ENCODE measurements at places on chromosomes 2 and 18.

DNA sequence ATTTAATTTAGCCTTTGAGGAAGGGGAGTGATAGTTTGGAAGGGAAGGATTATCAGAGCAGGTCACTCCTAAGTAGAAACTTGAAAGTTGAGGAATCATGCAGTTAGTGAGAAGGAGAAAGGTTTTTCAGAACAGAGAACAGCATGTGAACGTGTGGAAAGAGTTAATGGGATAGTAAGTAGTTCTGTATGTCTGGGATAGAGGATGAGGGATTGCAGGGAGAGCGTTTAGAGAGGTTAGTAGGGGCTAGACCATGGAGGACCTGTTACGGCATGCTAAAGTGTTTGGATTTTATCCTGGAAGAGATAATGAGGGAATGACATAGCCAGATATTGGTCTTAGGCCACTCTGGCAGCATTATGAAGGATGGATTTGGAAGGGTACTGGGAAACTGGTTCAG is 1.8 kb downstream of the ZNF512 start:
- no peak for DNase-seq

DNA sequence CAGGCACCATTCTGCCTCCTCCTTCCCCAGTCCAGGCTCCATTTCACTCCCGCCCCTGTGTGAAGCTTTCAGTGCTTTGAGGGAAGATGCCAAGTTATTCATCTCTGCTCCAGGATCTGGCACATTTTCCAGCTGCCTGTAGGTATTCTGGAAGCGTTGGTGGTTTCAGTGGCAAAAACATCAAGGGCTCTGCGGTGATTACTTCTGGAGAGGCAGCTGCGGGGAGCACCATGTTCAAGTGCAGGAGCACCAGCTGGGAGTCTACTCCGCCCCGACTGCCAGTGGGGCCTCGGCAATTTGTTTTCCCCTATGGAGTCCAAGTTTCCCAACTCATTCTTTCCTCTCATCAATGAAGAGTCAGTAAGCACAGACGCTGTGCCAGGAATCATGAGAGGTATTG is 211.7 kb downstream of the CLIP4 start:
- no peak for DNase-seq

DNA sequence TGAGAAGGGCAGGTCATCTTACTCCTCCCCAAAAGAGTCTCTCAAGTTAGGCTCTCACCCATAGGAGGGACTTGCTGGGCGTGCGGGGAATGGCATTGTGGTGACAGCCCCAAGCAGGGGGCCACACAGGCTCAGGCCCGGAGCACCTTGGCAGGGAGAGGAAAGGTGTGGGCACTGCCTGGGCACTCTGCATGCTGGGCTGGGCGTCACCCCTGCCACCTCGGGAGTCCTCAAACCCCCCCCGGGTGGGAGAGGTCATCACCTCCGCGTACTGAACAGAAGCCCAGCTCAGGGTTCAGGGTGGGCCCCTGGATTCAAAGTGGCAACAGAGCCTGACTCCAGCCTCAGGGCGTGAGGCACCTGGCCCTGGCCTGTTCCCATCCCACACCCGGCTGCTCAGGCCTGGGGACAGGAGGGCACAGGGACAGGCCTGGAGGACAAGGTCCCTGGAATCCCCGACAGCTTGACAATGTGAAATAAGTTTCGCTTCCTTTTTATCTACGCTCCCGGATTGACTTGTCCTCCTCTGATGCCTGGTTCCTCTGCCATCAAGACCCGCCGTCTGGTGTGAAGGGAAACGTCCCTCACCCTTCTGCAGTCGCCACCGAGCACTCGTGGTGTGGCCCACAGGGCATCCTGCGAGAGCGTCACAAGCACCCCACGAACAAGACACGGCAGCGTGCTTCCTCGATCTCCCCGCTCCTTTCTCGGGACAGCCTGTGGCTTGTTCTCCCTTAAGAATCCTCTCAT is 97.8 kb downstream of the HDAC4 start:
- no peak for DNase-seq

- no peak for DNase-seq
These were observed 127.9 kb downstream of the ZNF532 start for GRCh38 chr18:58992301-58993231.

GRCh38 chr2:65077898-65078297 is 21.7 kb downstream of the CEP68 start:
- no peak for DNase-seq

DNA sequence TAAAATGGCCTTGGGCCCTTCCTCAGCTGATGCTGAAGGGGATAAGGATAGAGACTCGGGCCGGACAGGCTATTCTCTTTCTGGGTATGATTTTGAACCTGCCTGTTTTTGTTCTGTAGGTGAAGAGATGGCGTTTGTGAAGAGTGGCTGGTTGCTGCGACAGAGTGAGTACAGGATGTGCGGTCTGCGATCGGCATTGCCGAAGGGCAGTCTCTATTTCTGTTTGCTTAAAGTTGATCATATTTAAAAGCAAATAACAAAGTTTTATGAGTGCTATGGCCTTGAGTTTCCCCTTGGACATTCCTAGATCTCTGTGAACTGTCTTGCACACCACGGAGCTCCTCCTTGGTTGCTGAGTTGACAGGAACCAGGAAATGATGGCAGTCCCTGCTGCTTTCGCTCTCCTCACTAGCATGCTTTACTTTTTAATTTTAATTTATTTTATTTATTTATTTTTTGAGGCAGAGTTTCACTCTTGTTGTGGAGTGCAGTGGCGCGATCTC is 15.7 kb downstream of the PLEKHB2 start:
- no peak for DNase-seq

GRCh38 chr2:202091476-202091875 is 18.4 kb downstream of the KIAA2012 start:
- no peak for DNase-seq

GRCh38 chr2:112712903-112713584 is 7.8 kb upstream of the NT5DC4 start:
- DNase-seq, result no peak

DNA sequence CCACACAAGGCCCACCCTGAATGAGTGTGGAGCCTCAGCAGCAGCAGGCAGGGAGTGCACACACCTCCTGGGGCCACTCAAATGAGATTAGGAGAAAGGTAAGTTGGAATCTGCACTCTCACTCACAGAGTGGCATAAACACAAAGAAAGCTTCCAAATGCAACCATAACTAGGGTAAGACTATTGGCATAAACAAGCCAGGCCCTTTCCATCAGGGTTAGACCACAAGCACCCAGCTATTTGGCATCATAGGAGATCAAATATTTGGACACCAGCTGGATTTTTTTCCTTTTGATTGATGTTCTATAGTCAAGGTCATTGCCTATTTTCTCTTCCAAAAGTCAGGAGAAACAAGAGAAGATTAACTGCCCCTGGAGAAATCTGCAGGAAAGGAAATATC is 471.5 kb downstream of the TXNL1 start:
- DNase-seq, result no peak

DNA sequence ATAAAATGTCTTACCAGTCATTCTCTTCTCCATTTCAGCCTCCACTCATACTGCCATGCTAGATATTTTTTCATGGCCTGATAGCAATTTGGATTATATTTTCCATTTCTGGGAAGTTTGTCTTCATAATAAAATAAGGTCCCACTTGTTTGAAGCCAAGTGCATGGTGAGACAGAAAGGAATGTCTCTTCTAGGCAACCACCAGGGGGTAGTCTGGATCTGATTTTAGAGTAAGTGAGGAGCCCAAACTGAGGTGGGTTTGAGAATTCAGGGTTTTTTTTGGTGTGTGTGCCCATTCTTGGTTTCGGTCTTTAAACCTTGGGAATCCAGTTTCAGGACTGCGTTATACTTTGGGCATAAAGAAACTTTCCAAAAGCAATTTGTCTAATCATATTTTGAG is 315.5 kb downstream of the RPRM start:
- DNase-seq, result no peak

GRCh38 chr2:174333017-174333371 is 1.8 kb upstream of the SP9 start:
- no peak for DNase-seq

GRCh38 chr2:154762638-154763037 is 64.1 kb downstream of the KCNJ3 start:
- DNase-seq, result no peak

- no peak for DNase-seq
These were observed 103.6 kb upstream of the SMAD2 start for GRCh38 chr18:48033790-48034650.

DNA sequence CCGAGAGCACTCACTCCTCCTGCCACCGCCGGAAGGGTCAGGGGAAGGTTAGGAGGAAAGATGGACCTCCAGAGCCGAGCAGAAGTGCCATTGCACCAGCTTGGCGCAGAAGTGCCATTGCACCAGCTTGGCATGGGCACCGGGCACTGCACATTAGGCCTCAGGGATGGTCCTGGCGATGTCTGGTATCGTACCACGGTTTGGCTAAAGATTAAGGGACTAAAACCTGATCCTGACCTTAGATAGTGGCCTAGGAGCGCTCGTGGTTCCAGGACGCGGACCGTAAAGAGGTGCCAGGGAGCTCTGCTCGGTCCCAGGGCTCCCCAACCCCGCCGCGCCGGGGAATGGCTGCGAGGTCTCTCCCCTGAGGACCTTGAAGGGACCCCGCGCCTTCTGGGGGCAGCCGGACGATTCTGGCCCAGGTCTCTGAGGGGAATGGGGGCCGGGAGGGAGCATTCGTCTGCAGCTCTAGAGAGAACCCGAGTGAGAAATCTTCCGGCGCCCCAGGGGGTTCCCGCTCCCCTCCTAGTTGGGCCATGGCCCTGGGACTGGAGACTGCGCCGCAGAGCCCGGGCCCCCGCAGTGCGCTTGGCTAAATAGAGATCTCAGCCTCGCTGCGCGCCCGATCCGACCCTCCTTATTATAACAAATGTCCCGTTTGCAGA is 1.8 kb downstream of the PAX8 start:
- no peak for DNase-seq

GRCh38 chr2:46798041-46798440 is 117.6 kb downstream of the MCFD2 start:
- DNase-seq, result no peak

DNA sequence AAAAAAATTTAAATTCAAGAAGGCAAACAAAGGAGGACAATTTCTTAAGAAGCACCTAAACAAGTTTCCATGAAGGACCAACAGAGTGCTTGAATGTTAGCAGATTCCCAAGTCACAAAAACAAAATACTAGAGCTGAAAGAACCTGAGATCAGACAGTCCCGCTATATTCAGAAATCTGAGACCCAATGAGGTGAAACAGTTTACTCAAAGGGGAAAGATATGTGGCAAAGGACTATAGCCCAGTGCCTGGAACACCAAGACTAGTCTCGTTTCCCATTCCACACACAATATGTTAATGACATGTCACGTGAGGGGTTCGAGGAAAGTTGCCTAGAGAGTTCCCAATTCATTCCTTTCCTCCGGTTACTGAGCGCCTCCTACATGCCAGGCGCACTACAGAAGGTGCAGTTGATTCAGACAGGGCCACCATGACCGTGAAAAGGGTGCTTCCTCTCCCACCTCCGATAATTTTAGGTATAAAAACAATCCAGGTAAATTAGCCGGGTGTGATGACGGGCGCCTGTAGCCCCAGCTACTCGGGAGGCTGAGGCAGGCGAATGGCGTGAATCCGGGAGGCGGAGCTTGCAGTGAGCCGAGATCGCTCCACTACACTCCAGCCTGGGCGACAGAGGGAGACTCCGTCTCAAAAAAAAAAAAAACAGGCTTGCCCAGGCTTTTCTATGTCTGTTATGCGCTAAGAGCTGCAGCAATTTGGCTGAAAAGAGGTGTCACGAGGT is 617 bp downstream of the SRBD1 start:
- peak; percentile 22 for DNase-seq

GRCh38 chr2:144464730-144465129 is 55.2 kb downstream of the ZEB2 start:
- DNase-seq, result no peak

DNA sequence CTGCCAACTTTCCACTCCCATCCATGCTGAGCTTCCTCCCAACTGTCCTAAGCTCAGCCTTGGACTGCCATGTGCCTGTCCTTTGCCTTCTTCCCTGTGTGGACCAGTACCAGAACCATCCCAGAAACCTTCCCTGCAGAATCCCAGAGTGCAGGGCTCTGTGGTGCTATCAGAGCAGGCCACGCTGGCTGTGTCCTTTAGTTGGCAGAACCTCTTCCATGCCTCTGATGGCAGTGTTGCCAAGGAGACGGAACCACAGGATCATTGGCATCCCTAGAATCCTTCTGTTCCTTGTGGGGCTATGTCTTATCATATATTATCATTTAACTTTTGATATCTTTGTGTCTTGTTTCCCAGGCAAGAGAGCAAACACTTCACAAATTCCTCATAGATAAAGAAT is 73.0 kb upstream of the NOSTRIN start:
- DNase-seq, result no peak

- DNase-seq, result peak; percentile 62
These were observed 44.3 kb upstream of the ZDBF2 start for GRCh38 chr2:206230060-206230762.

GRCh38 chr2:85899284-85899683 is 10.5 kb upstream of the ST3GAL5 start:
- no peak for DNase-seq

- no peak for DNase-seq
These were observed 51.8 kb upstream of the GPR17 start for GRCh38 chr2:127594116-127594591.

GRCh38 chr2:134574611-134575330 is 144.0 kb downstream of the TMEM163 start:
- DNase-seq, result no peak

DNA sequence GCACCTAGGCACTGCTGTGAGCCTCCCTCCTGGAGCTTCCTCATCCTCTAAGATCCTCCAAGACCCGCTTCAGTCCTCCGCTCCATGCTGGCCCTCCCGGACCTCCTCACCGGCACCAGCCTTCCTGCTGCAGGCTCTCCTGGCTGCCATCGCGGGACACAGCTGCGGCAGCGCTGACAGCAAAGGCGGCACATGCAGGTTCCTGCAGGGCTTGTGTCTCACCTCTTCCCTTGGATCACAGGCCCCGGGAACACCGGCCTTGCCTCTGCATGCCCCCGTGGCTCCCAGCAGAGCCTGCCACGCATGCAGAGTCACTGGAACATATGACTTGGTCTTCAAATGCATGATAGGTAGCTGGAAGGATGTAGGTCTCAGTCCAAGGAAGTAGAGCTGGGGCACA is 67.2 kb downstream of the PTGR3 start:
- DNase-seq, result no peak

- peak; percentile 95 for DNase-seq
These were observed at the start of gene CCNT2 for GRCh38 chr2:134918526-134919340. TSS of gene CCNT2 (plus strand) at chr2:134918822. CDS start at chr2:134918855, 33 bp downstream.

DNA sequence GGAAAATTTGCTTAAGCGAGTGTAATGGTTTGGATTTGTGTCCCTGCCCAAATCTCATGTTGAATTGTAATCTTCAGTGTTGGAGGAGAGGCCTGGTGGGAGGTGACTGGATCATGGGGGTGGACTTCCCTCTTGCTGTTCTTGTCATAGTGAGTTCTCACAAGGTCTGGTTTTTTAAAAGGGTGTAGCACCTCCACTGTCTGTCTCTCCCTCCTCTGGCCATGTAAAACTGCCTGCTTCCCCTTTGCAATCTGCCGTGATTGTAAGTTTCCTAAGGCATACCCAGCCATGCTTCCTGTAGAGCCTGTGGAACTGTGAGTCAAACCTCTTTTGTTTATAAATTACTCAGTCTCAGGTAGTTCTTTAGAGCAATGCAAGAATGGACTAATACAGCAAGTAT is 6.6 kb downstream of the YIPF4 start:
- DNase-seq, result no peak

- DNase-seq, result no peak
These were observed 94.4 kb downstream of the TTC32 start for GRCh38 chr2:19807346-19807745.
